ENCODE measurements at places on chromosomes 3 and 15.

GRCh38 chr3:79765911-79766310 lies 1.9 kb downstream of the ROBO1 start:
- DNase-seq = no peak

DNA sequence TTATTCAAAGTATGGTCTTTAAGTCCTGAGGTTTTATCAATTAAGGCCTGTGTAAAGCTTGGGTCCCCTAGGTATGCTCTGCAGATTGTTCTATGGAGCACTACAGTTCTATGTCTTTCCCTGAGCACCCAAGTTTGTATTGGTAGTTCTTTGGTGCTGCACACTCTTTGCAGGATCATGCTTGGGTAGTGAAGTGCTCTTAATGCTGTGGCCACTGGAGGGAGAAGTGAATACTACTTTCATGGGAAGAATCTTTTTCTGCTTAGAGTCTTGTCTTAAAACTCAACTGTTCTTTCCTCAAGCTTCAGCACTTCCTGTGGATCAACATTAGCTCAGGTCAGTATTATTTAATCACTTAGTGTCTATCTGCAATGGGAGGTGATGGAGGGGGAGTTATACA lies 93.6 kb upstream of the CFAP20DC start:
- no peak for DNase-seq

DNA sequence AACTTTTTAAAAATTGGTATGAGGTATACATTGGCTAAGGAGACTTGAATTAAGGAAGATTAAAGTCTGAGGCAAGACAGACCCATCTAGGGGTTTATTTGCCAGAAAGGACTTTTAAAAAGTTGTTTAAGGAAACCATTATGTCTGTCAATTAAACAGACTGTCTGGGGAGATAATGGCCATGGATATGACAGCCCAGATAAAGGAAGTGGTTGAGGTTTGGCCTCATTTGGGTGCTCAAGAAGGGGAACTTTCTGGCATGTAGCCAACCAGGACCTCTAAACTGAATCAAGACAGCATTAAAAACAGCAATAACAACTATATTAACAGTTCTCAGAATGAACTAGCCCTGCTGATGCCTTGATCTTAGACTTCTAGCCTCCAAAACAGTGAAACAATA lies 9.9 kb upstream of the CD200R1L start:
- DNase-seq = peak; percentile 87

DNA sequence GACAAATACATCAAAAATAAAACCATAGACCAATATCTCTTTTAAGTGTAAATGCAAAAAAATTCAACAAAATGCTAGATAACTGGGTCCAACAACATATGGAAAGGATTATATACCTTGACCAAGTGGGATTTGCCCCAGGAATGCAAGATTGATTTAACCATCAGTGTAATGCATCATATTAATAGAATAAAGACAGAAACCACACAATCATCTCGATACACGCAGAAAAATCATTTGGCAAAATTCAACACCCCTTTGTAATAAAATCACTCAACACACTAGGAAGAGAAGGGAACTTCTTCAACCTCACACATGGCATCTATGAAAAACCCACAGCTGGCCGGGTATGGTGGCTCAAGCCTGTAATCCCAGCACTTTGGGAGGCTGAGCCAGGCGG lies 19.5 kb downstream of the GREM1 start:
- DNase-seq = no peak

DNA sequence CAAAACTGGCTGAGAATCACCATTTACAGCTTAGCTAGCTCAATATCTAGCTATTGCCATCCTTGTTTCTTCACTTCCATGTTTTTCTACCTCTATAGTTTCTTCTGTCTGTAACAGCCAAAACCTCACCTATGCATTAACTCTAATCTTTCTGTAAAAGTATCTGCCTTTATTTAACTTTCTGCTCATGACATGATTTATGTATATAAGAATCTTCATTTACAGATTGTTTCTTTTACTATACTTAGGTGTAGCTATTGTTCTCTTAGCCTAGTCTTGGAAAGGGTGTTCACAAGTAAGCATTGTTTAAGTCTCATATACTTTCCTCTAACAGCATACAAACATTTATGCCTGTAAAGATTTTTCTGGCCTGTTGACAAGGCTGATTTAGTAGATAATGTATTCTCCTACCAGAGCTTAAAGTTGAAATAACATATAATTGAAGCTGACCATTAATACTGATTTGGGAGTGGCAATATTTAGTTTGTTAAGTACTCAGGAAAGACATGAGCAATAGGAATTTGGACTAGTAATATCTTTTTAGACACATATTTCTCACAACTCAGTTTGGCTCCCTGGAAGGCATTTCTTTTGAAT lies 9.4 kb downstream of the FILIP1L start:
- DNase-seq = no peak

DNA sequence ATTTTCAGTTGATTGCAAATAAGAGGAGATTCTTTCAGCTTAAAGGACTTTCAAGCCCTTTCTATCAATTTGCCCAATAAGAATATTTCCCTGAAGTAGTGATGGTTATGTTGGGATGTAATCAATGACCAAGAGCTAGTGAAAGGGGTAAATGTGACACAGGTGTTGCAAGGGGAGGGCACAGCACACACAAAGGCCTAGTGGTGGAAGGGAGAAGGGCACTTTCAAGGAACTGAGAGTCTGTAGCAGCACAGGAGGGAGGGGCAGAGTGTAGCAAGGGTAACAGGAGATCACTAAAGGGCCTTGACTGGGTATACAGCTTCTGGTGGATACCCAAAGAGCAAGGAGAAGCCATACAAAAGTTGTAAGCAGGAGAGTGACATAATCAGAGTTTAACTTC lies 217.8 kb upstream of the ARHGEF26 start:
- peak; percentile 3 for DNase-seq

- DNase-seq = no peak
These were observed 184.5 kb downstream of the OPA1 start for GRCh38 chr3:193777524-193777923.

- DNase-seq = peak; percentile 40
These were observed 36.2 kb upstream of the COL6A6 start for GRCh38 chr3:130480736-130481135.

GRCh38 chr3:22938739-22939138 lies 264.4 kb upstream of the UBE2E2 start:
- DNase-seq = no peak

DNA sequence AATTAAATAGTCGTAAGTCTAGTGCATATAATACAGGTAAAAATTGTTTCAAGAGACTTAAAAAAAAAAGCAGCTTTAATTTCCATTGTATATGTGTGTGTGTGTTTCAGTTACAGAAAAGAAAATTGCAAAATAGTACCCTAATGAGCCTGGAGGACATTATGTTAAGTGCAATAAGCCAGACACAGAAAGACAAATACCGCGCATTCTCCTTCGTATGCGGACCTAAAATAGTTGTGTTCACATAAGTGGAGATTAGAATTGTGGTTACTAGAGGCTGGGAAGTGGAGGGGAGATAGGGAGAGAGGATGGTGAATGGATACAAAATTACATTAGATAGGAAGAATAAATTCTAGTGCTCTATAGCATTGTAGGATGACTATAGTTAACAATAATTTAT lies 3.6 kb downstream of the MESD start:
- DNase-seq = no peak

DNA sequence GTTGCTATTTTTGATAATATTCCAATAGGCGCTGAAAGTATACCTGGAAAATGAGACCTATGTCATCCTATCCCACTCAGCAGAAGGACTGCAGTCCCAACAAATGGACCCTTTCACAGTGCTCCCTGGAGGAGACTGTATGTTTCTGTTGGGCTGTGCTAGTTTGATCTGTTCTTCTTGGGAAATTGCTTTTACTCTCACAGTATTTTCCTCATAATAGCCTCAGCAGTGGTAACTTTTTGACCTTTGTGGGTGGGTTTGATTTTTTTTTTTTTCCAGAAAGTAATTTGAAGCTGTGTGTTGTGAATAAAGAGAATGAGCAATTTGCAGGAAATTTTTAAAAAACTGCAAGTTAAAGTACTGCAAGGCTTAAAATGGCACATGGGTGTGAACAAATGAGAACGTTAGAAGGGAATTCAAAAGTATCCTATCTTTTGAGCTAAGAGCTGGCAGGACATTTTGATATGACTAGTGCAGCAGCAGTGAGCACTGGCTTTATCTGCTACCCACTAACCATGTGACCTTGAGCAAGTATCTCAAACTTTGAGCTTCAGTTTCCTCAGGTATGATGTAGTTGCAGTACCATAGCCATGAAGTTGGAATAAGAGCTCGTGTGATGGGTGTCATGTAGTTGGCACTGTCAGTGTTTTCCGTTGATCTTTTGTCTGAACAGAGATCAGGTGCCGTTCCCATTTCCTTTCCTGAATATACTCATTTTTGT lies 118.4 kb downstream of the ATG7 start:
- no peak for DNase-seq

DNA sequence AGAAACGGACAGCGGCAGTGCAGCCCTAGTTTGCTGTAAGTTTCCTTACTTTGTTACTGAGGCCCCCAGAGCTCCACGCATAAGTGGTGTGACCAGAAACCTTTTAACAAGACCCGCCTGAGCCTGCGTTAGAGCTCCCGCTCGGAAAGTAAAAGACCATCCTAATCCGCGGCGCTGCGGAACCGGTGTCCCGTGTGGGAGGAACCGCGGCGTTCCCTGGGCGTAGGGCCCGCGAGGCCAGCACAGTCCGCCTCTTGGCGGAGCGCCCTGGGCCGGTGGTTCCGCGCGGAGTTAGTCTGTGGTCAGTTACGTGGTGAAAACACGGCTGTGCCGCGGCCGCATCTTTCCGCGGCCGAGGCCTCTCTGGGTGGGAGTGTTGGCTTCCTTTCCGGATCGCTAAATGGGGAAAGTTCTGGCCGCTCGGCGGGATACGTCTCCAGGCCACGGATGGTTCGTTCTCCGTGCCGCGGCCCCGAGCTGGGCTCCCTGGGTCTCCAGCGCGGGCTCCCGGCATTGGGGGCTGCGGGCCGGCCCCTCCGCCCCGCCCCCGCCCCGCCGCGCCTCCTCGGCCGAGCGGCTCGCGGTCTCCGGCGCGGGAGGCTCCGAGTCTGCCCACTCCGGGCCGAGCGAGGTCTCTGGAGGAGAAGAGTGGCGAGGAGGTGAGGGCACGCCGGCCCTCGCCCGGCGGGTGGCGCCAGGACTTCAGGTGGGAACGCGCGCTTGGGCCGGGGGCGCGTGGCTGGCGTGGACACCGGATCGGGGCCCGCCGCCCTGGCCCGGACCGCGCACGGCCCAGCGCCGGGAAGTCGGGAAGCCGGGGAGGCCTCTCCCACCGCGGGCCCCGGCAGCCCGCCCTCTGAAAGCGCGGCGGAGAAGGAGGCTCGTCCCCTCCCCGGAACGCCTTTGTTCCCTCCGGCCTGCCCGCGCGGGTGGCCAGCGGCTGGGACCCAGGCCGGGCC lies 754 bp downstream of the B3GNT5 start:
- DNase-seq = peak; percentile 67

DNA sequence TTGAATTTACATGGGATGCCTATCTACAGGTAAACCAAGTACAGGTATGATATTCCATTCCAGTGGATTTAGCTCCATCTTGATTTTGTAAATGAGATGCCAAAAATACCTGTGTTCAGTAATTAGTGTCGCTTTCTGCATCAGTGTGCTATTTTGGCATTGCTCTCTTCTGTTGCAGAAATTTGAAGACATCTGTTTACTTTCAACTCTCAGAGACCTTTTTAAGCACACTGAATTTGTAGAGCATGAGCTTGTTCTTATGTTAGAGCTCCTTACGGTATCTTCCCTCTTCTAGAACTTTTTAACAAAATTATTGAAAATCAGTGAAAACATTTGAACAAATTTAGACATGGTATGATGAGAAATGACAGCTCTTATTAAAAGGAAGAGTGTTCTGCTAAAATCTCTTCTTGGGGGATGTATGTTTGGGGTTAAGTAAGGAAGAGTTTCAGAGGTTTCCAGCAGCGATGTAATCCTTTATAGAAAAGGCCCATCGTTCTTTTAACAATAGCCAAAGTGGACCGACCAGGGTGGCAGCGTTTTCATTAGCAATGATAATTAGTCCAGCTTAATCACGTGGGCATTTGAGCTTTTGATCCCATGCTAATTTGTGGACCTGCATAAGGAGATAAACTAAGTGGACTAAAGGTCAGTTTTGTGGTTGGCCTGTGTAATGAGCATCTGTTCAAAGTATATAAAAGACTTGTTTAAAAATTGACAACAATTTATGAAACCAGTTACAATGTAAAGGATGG lies 385.4 kb downstream of the PTPRG start:
- no peak for DNase-seq

GRCh38 chr3:140204271-140204984 lies 269.4 kb downstream of the CLSTN2 start:
- no peak for DNase-seq

- peak; percentile 18 for DNase-seq
These were observed 190.7 kb upstream of the NDN start for GRCh38 chr15:23877502-23878412.

GRCh38 chr15:51861557-51862359 lies 32.3 kb downstream of the TMOD3 start:
- DNase-seq = peak; percentile 46

DNA sequence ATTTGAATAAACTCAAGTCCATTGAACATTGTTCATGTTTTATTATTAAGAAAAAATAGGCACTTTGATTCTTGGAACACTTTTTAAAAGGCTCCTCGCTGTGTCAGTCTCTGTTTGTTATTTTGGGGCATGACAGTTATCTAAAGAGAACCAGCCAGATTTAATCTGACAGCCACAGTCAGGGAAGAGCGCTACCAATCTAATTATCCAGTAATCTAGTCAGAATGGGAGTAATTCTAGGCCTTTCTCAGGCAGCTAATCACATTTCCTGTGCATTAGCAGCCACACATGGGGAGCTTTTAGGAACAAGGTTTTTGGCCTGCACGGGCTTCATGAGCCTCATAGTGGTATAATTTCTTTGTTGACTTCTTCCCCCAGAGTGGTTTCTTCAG lies 362.2 kb downstream of the RBMS3 start:
- no peak for DNase-seq
